ENCODE measurements at places on chromosomes 5 and 9. TPM values are rescaled to one million over a fixed set of nuclear protein-coding genes. Genes with fewer than 3 reads are reported as not detected.

BTNL3 gene
- polyA plus RNA-seq = not detected

EIF4EBP3 gene
- 55.5 TPM for polyA plus RNA-seq

TMEM171 gene
- polyA plus RNA-seq = 0.27 TPM

NDST1 gene
- polyA plus RNA-seq = 20.2 TPM

All from pancreas (tissue), 10 donors.